Stimulated activated CD4-positive, alpha-beta T cell treated with anti-CD3 and anti-CD28 coated beads, Interleukin-4, amount 100 ng/mL, for 24 hours (primary cell): ENCODE measurements at places on chromosomes 6 and 20.

DNA sequence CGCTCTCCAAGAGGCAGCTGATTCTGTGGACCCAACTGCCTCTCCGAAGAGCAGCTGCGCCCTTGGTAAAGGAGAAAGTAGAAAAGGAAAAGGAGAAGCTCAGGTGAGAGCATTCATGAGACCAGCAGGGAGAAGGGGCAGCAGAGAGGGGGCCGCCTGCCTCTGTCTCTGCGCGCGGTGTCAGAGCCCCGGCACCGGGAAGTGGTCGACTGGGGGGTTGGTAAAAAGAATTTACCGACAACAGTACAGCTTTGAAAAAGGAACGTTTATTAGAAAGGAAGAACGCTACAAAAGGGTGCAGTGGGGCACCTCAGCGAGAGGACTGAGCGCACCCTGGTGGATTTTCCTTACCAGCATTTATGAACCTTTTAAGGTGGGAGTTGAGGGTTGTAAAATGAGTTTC, 61.9 kb downstream of the GPR6 start:
- DNase-seq = peak; percentile 36

DNA sequence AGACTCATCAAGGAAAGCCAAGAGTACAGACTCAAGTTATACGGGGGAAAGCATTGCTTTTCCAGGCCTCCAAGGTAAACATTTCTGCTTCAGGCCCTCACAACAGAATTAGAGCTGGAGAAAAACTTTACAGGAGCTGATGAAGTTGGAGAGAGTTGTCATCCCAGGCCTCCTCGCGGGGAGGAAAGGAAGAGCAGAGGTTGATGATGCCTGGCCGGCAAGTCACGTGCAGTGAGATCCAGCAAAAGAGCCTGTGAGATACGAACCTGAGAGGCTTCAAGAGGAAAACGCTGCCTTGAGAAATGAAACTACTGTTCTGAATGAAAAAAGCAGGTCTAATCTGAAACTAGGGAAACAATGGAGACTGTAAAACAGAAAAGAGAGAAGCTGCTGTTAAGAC, 122.9 kb downstream of the FAM120B start:
- no peak for DNase-seq

DNA sequence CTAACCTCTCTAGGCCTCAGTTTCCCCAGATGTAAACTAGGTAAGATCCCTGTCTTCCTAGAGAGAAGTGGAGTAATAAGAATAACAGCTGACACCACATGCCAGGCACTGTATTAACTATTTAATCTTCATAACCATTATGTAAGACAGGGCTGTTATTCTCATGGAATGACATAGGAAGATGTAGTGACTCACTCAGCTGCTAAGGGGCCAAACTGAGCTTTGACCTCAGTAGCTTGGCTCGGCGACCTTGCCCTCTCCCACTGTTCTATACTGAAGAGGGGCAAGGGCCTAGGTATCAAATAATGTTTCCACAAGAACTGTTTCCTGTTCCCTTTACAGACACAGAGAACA, 2.9 kb upstream of the MDGA1 start:
- no peak for DNase-seq

DNA sequence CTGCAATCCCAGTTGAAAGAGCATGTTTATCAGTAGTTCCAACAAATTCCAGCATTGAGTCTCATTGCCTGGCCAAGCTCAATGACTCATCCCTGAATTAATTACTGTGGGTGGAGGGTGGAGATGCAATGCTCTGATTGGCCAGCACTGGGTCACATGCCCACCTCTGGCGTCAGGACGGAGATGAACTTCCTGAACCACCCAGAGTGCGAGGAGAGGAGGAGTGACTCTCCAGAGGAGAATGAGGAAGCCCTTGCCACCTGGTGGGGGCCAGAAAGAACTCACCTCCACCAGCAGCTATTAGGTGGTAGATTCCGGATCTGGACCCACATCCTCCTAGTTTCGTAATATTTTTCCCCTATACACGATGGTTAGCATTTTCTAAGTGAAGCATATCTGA, 283.9 kb downstream of the TBC1D7 start:
- no peak for DNase-seq

DNA sequence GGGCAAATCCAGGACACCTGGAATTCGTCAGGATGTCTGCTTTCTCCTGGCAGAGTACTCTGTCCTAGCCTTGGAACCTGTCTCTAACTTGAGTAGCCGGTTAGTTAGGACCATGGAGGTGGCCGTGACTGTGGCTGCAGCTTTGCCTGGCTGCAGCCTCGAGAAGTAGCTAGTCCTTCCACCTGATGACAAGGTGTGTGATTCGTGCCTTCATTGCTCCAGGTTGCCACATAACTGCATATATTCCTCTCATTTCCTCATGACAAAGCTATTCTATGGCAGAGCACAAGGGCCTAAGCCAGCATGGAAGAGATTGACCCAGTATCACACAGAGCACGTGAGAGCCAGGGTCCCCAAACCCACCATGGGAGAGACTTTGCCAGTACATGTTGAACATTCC, 39.8 kb upstream of the KIF25 start:
- DNase-seq = no peak

- no peak for DNase-seq
These were observed 130.9 kb downstream of the KIF6 start for GRCh38 chr6:39594285-39594684.

GRCh38 chr6:34027939-34028441, 117.9 kb downstream of the GRM4 start:
- no peak for DNase-seq

- DNase-seq = no peak
These were observed 24.2 kb downstream of the MDGA1 start for GRCh38 chr6:37673436-37673835.

DNA sequence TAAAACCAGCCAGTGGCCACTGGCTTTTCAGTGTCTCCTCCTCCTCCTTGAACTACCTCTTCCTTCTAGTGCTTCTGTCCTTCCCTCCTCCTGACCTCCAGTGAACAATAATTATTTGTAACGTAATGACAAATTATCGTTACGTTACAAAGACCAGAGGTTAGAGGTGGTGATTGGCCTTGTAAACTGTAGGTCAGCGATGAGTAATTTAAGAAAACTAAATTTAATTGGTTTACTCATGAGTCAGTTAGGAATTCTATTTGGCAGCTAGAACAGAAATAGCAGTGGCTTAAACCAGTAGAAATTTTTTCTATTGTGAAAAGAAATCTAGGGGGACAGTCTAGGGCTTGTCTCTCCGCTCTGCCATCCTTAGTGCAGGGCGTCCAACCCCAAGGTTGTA, 38.8 kb downstream of the PPARD start:
- no peak for DNase-seq

- no peak for DNase-seq
These were observed 190.4 kb downstream of the PRL start for GRCh38 chr6:22106451-22106850.

GRCh38 chr6:7628909-7629308, 38.9 kb downstream of the SNRNP48 start:
- no peak for DNase-seq

- no peak for DNase-seq
These were observed 7.9 kb downstream of the PHACTR2 start for GRCh38 chr6:143685653-143686052.

DNA sequence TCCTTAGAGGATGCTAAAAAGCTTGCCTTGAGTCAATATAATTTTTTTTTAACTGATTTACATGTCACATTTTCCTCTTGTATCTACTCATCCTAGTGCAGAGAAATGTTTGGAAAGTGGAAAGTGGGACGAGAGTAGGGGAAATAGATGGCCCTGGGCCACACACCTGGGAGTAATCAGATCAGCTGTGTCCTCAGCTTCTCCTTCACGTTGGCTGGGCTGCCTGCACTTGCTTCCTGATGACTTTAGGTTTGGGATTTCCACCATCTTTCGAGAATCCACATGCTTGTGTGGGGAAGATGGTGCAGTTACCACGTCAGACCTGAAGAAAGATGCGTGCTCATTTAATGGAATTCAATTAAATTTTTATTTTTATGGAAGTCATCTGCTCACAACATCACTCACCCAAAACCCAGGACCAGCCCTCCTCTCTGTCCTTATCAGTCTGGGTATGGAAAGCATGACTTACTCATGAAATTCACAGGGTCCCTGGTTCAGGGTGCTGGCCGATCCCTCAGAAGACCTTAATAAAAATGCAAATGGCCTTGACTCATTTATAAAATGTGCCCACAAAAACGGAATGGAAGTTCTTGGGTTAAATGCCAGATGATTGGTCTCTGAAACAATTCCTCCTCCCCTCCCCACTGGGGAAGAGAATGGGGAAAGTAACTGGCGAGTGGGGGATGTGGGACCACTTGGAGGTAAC, 74.5 kb upstream of the TIAM2 start:
- DNase-seq = no peak

DNA sequence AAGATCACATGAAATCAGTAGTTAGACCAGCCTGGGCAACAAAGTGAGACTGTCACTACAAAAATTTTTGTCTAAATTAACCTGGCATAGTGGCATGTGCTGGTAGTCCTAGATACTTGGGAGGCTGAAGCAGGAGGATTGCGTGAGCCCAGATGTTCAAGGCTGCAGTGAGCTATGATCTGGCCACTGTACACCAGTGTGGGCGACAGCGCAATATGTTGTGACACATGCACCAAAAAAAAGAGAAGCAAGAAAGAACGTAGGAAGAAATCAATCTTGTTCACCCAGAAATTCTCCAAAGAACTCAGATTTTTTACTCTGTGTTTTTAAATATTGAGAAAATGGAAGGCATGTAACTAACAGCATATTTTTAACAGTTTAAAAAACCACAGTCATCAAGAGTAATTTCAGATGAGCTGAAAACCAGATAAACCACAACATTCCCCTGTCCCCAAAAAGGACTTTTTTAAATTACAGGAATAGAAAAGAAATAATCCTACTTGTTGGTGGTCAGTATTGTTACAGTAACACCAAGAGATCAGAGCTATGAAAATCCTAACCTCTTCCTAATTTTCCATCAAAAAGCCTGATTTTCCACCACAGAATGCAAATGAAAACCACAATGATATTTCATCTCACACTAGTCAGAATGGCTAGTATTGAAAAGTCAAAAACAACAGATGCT, 240.2 kb downstream of the KHDC1L start:
- no peak for DNase-seq

DNA sequence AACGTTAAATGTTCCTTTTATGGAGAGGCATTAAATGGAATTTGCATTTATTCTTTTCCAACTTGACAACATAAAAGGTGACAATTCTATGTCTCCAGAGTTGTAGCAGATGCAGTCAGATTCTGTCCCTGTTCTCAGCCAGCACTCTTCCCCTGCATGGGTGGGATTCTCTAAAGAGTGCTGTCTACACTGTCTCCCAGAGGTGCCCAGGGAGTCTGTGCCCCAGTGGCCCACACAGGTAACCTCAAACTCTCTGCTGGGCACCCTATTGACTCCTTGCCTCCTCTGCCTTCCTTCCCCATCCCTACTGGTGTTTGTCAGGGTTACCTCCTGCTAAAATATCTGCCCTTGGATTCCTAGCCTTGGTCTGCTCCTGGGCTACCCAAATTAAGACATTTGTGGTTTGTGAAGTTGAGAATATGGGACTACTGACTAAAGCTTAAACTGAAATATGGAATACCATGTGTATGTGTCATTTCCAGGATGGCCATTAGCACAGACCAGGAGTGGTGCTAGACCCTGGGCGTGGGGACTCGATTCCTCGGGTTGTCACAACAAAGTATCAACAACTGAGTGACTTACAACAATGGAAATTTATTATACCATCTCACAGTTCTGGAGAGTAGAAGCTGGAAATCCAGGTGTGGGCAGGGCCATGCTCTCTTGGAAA, 284.7 kb downstream of the CDH26 start:
- no peak for DNase-seq

GRCh38 chr6:7238900-7239589, 74.0 kb downstream of the SSR1 start:
- DNase-seq = peak; percentile 70

DNA sequence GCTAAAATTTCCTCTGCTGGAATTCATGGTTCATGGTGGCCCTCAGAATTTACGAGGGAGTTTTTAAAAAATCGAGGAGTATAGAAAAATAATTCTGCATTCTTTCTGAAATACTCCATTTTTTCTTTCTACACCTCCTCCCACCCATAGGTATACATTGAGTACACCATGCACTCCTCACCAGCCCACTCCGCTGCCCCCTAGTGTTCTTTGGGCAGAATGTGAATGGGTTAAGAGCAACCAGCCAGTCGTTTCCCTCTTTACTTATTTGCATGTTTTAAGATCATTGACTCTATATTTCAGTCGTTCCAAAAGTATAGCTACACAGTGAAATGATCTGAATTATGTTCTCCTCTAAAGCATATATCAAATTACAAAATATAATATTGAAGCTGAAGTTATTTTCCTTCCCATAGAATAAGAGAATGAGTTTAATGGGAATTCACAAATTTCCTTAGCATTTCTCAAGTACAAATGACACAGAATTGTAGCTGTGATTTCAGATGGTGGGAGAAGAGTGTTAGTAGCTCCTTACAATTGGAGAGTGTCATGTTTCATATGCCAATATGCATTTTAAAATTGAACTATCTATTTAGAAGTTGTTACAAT, 977.7 kb upstream of the SLC35B3 start:
- no peak for DNase-seq

DNA sequence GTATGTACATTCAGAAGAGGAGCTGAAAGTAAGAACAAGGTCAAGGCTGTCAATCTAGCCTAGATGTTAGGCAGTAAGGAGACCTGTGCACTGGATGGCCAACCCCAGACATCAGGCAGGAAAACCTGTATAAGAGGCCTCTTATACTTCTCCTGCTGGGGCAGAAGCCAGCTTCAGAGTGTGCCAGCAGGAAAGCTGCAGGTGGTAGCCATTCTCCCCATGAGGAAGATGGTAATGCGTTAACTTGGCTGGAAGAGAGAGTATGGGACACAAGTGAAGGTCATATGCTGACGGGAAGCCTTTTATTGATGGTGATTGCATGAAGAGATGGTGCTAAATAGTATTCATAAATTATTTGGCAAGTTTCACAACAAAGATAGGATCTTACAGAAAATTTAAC, 20.6 kb downstream of the NHLRC1 start:
- no peak for DNase-seq

DNA sequence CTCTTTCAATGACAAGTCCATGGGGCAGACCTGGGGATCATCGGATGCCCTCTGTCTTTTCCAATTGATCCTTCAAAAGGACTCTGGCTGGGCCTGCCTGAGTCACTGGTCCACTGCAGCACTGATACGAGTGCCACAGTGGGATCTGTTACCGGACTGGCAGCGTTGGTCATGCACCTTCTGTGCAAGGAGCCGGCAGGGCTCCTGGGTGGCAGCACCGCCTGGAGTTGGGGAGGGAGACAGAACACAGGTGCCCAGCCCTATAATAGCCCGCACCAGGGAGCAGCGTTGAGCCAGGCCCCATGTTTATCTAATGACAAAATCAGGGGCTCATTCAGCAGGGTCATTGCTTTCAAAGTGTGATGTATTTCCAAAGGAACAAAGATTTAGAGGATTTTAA, 64.2 kb upstream of the NXT1 start:
- DNase-seq = no peak

GRCh38 chr6:144896289-144896688, 611.2 kb downstream of the UTRN start:
- DNase-seq = no peak

DNA sequence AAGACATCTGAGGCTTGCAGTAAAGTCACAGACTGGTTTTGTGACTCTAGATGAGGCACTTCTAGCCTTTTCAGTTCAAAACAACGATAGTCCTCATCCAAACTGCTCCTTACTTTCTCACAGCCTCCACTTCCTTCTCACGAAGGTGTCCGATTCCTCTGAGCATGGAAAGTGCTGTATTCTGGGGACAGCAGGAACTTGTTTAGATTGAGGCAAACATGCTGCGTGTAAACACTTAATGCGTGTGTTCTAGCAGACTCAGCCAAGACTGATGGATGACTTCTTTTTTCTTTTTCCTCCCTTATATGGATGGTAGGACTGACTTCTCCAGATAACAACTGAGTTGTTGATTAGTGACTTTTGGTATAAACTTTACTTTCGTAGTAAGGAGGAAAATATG, 80.2 kb upstream of the PRDM1 start:
- DNase-seq = no peak
